ENCODE measurements at places on chromosomes 7 and 10.

- no peak for DNase-seq
These were observed 3.7 kb upstream of the HOXA7 start for GRCh38 chr7:27160145-27160545.

- no peak for DNase-seq
These were observed 191.5 kb downstream of the REEP3 start for GRCh38 chr10:63712717-63713115.

DNA sequence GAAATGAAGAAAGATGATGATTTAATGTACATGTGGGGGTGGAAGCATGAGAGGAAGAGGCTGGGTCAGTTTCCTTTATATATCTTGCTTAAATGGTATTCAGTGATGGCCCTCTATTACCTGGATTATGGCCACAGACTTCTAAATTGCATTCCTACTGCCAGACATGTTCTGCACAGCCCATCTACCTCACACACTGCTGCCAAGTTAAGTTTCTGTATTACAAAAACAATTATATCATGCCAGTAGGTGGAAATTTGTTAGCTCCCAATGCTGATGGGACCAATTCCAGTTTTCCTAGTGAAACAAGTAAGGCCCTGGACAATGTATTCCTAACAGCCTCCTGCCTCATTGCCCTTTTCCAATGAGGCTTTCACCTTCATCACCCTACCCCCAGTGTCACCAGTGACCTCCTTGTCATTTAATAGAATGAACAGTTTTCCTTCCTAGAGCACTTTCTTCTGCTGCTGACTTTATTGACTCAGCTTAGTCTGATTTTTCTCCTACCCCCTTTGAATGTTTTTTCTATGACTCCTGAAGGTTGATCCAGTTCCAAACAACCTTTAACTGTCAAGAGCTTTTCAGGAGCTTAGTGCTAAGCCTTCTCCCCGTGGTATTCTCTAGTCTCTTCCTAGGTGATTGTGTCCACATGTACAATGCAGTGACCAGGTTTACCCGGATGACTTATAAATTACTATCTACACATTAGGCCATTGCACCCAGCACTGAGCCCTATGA lies 316.6 kb upstream of the ANKRD30A start:
- no peak for DNase-seq

DNA sequence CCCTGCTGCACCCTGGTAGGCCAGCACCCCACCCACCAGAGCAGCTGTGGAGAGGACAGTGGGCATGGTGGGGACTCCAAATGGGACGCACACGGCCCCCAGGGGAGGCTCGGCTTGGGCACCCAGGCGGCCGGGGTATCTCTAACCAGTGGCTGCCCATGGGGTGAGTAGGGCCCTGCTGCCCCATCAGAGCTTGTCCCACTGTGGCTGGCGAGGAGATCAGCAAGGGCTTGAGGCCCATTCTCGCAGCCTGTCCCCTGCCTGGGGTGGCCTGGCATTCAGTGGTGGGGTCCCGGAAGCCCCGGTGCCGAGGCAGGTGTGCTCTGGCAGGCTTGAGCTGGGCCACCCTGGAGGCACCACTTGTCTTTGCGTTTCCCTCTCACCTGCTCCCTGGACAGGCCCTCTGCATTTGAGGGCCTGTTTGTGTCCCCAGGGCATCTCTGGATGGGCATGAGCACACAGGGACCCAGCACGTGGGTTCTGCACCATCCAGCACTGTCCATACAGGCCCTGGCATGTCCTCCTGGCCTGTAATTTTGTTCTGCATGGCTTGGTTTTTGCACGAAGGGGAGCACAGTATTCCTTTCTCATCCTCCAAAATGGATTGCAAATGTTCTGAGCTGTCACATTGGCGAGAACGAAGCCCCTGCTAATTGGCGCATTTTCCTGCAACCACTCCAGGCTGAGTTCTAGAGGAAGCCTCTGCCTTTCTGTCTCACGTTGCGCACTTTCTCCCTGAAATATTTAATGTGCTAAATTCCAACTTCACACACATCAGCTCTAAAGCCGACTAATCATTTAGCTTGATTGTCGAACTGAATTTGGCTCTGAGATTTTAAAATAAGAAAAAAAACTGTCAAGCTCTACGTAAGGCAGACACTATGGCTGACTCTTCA lies 27.2 kb downstream of the PWWP2B start:
- DNase-seq, result no peak

- DNase-seq, result no peak
These were observed 9.4 kb downstream of the NXPH1 start for GRCh38 chr7:8442814-8443304.

GRCh38 chr10:108051218-108051617 lies 886.7 kb upstream of the SORCS1 start:
- no peak for DNase-seq

- peak; percentile 33 for DNase-seq
These were observed 472 bp downstream of the PDAP1 start for GRCh38 chr7:99407872-99408378.
